GM19239 (cell line): ENCODE measurements at places on chromosomes 6 and 20.

- DNase-seq = no peak
Measured at GRCh38 chr6:169950558-169950957, 199.1 kb downstream of the ERMARD start.

GRCh38 chr6:48817333-48818051, 645.6 kb downstream of the MMUT start:
- DNase-seq = no peak

GRCh38 chr6:108312605-108313004, 17.8 kb downstream of the AFG1L start:
- DNase-seq = no peak

- no peak for DNase-seq
Measured at GRCh38 chr20:37956107-37956585, 53.2 kb downstream of the VSTM2L start.

GRCh38 chr6:113616701-113617274, 240.4 kb upstream of the MARCKS start:
- DNase-seq = no peak

- DNase-seq = no peak
Measured at GRCh38 chr6:129513471-129513870, 196.5 kb downstream of the ARHGAP18 start.

DNA sequence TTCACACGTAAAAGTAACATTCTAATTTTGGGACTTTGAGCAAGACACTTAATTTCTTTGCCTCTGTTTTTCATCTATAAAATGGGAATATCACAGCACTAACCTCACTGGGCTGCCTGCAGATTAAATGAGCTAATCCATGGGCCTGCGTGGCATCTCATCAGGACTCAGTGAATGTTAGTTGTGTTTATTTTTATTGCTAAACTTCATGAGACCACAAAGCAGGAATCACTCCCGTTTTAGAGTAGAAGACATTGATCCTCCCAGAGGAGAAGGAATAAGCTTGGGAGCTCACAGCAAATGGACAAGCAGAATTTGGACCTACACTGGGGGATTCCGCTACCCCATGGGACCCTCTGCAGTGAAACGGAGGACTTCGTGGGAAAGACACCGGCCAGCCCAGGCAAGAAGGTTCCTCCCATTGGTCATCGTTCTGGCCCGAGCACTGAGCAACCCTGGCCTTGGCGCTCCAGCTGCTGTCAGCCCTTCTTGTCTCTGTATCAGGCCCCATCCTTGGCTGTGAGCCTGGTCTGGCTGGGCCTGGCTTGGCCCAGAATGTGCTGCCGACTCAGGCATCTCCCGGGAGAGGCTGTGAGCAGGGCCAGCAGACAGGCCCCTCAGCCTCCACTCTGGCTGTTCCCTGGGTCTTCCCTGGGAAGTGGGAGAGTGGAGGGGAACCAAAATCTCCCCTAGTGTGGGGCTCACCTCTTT, 79.8 kb downstream of the NFATC2 start:
- no peak for DNase-seq
